A549 treated with ZK216348 at 1 μM for 4 hours (cell line): ENCODE measurements at places on chromosomes 11 and 22. TPM values are rescaled to one million over a fixed set of nuclear protein-coding genes. Genes with fewer than 3 reads are reported as not detected.

Gene PNPLA2
- total RNA-seq, result 26.3 to 59.2 TPM (median 52.4 TPM) in 5 replicates

Gene YPEL1
- 0.06 to 0.47 TPM (median 0.21 TPM) in 4 of 5 replicates, not detected in the other for total RNA-seq

Gene MOGAT2
- not detected in 5 replicates for total RNA-seq

Gene POU2F3
- not detected in 5 replicates for total RNA-seq

Gene ARVCF
- total RNA-seq, result 0.91 to 3.0 TPM (median 2.4 TPM) in 5 replicates

Gene OR6T1
- not detected in 5 replicates for total RNA-seq

Gene ESRRA
- 33.2 to 63.8 TPM (median 61.7 TPM) in 5 replicates for total RNA-seq

Gene FGF4
- not detected in 5 replicates for total RNA-seq
